ENCODE measurements at places on chromosomes 11 and 22.
A peak's percentile ranks its signal among the peaks of the same experiment; 100 is the strongest.

DNA sequence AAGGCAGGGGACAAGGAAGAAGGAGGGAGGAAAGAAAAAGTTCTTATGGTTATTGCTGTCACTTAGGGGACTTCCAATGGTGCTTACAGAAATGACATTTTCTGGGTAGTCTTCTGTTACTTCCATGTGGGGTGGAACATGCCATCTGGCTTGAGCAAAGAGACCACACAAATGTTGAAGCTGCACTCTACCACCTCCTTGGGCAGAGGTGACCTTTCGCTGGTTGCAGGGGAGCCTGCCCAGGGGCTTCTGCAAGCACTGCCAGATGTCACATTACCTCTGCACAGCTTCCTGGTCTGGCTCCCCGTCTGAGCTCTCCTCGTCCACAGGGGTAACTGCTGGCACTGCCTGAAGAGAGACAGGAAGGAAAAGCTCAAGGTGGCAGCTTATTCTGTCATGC is 32.6 kb upstream of the APOA1 start:
- H3K36me3 ChIP-seq, result peaks cover 69% of the 10 kb centered on the region
- no peak overlapping the region for H3K27ac ChIP-seq
- no peak overlapping the region for H3K4me3 ChIP-seq
- H3K27me3 ChIP-seq, result no peaks in the 10 kb centered on the region
- no peak for DNase-seq

GRCh38 chr11:95991545-95991944 is 67.6 kb upstream of the MTMR2 start:
- peaks cover 30% of the 10 kb centered on the region for H3K36me3 ChIP-seq
- DNase-seq, result no peak
- H3K27me3 ChIP-seq, result no peaks in the 10 kb centered on the region
- H3K4me1 ChIP-seq, result peaks cover 62% of the 10 kb centered on the region
- peak overlapping the region; percentile 98 for H3K27ac ChIP-seq
- H3K4me3 ChIP-seq, result peak overlapping the region; percentile 19

- peaks cover 17% of the 10 kb centered on the region for H3K27me3 ChIP-seq
- no peak for DNase-seq
These were observed 1.5 kb downstream of the BCR start for GRCh38 chr22:23181721-23182308.

DNA sequence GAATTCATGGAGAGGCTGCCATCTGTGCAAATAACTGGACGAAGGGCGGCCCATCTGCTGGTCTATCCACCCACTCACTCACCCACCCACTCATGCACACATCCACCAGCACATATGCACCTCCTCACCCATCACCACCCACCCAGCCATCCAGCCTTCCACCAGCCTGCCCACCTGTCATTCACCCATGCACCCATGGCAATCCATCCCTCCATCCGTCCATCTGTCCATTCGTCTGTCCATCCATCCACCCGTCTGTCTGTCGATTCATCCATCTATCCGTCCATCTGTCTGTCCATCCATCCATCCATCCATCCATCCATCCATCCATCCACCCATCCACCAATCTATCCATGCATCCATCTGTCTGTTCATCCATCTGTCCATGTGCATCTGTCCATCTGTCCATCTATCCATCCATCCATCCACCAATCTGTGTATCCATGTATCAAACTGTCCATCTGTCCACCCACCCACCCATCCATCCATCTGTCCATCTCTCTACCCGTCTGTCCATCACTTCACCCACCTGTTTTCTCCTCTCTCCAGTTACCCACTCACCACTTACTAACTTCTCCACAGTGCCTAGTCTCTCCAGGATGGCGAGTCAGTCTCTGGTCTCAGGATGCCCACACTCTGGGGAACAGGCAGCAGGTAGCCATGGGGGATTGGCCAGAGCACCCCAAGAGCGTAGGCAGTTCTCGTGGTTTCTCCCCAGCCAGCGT is 8.9 kb downstream of the TRPM5 start:
- H3K36me3 ChIP-seq, result no peaks in the 10 kb centered on the region
- H3K27ac ChIP-seq, result no peak overlapping the region
- no peak overlapping the region for H3K4me3 ChIP-seq
- no peaks in the 10 kb centered on the region for H3K4me1 ChIP-seq

- no peak overlapping the region for H3K4me3 ChIP-seq
- no peaks in the 10 kb centered on the region for H3K36me3 ChIP-seq
- no peak for DNase-seq
- no peak overlapping the region for H3K27ac ChIP-seq
These were observed 42.7 kb upstream of the FAM181B start for GRCh38 chr11:82776377-82776776.

- H3K27ac ChIP-seq, result no peak overlapping the region
- no peak for DNase-seq
- peaks cover 7% of the 10 kb centered on the region for H3K4me1 ChIP-seq
These were observed 905.6 kb downstream of the DLG2 start for GRCh38 chr11:84721561-84721961.

DNA sequence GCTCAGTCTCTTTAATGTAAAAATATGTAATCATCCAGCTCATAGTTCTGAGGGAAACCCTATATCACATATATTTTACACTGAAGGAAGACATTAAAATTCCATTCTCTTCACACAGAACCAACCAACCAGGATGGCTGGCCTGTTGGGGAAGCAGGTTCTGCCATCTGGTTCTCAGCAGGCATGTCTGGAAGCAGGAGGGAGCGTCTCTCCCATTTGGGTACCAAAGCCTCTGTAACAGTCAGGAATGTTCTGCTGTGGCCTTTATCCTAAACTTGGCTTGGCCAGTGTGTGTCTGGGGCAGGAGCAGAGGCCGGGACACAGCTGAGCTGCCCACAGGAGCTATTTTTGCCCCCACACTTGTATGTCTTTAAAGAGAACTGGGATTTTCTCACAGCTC is 29.2 kb downstream of the SGSM3 start:
- H3K36me3 ChIP-seq, result peaks cover 35% of the 10 kb centered on the region
- DNase-seq, result no peak
- H3K4me3 ChIP-seq, result no peak overlapping the region
- peaks cover 25% of the 10 kb centered on the region for H3K4me1 ChIP-seq
- peaks cover 2% of the 10 kb centered on the region for H3K27me3 ChIP-seq

DNA sequence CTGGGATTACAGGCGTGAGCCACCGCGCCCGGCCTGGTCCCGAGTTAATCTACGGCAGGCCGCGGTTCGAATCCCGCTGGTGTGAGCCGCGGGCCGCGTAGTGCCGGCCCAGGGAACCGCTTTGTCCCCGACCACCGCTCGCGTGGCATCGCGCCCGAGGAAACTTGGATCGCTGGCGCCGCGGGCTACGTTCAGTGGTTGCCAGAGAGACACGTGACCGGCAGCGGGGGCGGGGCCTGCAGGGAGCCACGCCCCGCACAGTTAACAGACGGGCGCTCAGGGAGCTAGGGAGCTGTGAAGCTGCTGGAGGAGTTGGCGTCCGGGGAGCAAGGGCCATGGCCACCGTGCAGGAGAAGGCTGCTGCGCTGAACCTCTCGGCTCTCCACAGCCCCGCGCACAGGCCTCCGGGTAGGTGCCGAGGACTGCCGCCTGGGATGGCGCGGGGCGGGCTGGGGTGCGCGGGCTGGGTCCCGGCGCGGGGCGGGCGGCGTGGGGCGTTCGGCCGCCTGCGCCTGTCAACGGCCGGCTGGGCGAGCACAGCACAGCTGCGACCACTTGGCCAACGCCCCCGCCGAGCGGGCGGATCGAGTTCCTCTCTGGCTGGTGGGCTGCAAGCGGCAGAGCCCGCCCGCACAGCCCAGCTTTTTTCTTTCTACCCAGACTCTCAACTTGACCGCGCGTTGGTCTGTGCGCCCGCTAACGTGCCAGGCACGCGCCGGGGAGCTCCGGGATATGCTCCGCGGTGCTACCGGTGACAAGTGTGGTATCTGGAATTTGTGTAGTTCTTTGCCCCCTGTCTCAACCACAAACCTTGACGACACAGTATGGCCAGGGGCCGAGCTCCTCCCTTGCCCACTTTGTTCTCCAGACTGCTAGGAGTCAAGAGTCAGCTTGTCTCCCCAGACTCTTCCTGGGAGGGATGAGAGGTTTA is at the start of gene DEPDC7:
DEPDC7 (plus strand) TSS at position 258 of the 931 bp plus-strand sequence; CDS start at position 336, 78 bp downstream.
- peak; percentile 91 for DNase-seq
- H3K36me3 ChIP-seq, result no peaks in the 10 kb centered on the region
- H3K27me3 ChIP-seq, result peaks cover 15% of the 10 kb centered on the region
- peak within 1 kb of the TSS; percentile 87 for H3K4me3 ChIP-seq
- peaks cover 27% of the 10 kb centered on the region for H3K4me1 ChIP-seq

Measured in nephron progenitor cell (in vitro differentiated cells).